Aorta (tissue), 5 donors: ENCODE measurements at places on chromosomes 5 and 9. TPM values are rescaled to one million over a fixed set of nuclear protein-coding genes. Genes with fewer than 3 reads are reported as not detected.

PLPP7 gene
- 6.6 TPM for total RNA-seq

SPATA31A3 gene
- not detected for total RNA-seq

IL17B gene
- 18.0 TPM for total RNA-seq

CRHBP gene
- 3.5 TPM for total RNA-seq

SLC6A19 gene
- 0.12 TPM for total RNA-seq

FGF10 gene
- total RNA-seq = 10.0 TPM

PKD2L2 gene
- total RNA-seq = not detected

DNA sequence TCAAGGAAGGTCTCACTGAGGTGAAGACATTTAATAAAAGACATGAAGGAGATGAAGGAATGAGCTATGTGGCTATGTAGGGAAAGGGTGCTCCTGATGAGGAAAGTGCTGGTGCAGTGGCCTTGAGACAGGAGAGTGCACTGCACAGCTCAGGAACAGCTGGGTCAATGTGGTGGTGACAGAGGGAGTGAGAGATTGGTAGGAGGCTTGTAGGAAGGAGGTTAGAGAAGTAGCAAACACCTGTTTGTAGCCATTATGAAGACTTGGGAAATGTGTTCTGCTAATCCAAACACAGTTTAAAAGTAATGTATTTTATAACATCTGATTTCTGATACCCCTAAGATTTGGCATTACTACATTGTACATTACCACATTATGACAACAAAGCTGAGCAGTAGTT is 115.1 kb upstream of the MTAP start:
- DNase-seq = no peak

- no peak for DNase-seq
Measured at GRCh38 chr9:76316069-76316468, 78.2 kb downstream of the RFK start.

DNA sequence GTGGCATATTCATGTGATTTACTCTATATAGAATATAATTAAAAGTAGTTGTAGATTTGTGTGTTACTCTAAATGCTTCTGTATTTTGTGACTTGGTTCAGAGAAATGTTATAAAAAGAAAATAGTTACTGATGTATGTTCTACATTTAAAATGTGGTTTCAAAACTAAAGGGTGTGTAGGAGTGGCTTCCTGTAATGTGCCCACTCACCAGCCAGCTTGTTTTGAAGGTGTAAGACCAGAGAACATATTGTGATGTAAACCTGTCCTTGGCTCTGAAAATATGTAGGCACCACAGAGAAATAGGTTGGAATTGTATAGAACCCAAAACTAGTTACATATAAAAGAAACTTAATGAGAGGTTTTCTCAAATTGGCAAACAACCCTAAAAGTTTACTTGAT is 51.2 kb upstream of the ARRDC3 start:
- DNase-seq = no peak

DNA sequence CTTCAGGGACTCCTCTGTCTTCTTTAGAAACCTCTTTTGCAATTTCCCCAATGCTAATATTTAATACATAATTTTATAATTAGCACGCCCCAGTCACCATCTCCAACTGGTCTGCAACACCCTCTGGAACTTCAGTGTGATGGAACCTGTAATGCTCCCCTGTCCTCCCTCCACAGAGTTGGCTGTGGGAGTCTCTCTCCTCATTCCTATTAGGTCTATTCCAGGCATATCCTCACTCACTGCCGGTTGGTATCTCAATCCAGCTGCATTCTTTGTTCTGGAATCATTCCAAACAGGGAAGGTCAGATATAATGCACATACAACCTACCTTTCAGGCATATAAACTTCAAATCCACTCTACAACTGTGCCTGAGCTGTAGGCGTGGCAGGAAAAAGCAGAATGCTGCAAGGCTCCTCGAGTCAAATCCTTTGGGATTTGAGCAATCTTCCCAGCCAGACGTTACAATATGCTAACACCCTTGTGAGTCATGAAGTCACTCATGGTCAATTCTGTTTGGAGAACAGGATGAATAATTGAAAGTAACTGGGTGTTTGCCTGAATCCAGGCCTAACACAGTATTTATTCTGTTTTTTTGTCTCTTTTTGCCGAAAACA is 293.8 kb downstream of the CWC27 start:
- peak; percentile 72 for DNase-seq

DNA sequence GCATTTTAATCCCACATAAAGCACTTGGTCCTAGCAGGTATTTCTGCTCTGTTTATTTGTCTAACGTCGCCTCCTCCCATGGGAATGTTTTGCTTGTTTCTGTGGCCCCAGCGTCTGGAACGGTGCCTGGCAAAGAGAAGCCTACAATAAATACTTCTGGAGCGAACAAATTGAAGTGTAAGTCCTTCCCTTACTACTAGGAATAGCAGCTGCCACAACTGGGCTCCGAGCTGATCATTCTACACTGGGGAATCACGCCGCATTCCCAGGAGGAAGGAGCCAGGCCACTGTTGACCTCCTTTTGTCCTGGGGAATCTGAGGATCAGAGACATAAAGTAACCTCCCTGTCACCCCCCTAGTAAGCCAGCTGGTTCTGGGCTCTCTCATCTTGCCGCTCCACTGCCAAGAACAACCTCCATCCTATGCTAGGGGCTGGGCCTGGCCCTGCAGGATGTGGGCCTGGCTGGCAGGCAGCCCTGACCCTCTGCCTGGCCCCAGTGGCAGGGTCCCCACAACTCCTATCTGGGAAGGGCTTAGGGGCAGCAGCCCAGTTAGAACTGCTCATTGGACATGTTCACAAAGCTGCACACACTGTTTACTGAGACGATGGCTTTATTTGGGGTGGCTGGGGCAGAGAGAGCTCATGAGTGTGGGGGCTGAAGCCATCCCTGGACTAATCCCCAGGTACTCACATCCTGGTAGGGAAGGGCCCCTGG is 82.8 kb downstream of the GTF3C4 start:
- peak; percentile 53 for DNase-seq

DNA sequence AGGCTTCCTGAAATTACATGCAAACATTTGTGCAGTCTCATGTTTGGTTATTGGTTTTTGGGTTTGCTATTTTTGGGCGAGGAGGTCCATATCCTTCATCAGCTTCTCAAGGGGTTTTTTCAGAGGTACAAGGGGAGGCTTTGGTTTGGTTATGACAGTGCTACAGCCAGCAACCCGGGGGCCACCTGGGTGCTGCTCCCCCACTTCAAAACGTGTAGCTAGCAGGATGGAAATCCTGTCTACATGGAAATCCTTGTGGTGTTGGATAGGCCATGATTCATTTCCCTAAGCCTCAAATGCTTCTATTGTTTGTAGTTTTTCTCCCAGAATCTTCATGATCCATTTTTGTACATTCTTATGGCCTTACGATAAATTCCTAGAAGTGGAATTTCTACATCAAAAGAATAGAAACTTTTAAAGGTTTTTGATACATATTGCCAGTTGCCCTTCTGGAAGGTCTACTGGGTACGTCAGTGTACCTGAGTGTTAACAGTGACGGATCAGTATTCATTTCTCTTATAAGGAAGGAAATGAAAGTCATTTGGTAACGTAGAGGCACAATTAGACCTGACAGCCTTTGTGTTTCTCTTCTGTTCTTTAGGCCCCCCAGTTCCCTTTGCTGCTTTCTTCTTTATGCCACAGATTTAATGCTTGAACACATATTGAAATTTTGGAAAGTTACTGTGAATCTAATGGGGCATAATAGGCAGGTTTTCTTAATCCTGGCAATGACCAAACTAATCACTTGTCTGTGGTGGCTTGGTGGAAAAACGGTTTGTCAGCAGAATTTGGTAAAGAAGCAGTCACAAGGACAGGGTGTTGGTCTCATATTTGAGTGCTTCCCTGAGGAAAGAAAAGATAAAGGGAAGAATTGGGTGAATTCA is 69.7 kb upstream of the ABL1 start:
- DNase-seq = no peak

DNA sequence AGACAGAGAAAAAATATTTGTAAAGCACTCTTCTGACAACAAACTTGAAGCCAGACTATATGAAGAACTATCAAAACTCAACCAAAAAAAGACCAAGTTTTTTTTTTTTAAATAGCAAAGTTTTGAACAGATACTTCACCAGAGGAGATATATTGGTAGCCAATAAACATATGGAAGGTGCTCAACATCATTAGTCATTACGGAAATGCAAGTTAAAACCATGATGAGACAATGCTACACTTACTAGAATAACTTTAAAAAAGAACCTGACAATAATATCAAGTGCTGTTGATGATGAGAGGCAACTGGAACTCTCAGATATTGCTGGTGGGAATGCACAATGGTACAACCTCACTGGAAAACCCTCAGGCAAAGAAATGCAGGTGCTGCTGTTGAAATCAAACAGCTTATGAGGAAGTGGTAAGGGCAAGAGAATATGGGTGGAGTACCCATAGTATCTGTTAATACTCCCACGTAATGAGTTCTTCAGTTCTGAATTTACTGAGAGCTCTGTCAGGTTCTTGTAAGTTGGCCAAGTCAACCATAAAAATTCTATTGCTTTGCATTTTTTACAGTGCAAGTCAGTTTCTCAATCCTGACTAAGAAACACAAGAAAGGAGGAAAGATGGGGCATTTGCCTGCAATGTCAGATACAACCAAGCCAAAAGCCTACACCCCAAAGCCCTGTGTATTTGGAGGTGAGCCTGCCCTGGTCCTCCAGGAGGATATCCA is 87.3 kb upstream of the GNAQ start:
- DNase-seq = no peak

DNA sequence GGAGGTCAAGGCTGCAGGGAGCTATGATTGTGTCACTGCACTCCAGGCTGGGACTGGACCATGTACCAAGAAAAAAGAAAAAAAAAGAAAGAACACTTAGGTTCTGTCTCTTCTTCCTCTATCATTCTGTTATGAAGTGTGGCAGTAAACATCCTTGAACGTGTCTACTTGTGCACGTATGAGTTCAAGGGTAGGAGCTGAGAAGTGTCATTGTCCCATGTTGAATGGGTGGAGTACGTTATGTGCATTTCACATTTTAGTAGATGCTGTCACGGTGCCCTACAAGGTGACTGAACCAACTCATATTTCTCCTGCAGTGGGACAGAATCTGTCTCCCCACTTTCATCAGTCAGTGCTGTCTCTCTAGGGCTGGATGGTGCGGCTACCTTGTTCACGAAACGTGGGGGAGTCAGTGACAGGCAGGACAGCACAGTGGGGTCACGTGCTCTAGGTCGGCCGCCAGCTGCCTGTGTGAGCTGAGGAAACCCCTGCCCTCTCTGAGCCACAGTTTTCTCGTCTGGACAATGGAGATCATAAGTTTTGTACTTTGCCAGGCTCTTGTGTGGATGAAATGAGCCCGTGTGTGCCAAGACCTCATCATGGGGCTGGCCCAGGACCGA is 47.2 kb downstream of the GTF3C4 start:
- DNase-seq = no peak

GRCh38 chr5:159887050-159887449 is 29.2 kb upstream of the ADRA1B start:
- DNase-seq = no peak

DNA sequence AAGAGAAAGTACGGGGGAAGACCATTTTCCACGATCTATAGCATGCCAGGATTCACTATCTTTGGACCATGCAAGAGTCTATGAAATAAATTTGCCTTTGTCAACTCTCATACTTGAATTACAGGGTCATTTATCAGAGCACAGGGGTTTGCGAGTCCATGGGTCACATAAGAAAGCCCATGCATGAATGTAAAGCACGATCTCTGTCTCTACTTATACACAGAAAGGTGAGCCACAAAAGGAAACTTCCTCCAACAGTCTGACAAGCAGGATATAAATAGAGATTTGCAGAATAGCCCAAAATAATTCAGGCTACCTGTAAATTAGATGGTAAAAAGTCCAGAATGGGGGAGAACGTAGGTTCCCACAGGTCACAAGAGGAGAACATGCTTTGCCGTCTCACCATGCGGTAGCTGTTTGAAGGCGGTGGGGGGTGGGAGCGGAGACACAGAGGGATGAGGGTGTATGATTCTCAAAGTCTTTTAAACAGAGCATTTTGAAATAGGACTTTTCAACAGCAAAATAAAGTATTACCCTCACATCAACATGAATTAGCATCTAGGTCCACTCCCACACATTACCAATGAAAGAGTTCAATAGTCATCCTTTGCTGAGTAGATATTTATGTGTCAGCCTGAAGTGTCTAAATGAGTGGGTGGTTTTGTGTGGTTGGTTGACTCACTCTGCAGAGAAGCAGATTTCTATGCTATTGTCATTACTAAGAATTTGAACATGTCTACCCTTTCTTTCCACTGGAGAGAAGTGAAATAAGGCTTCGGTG is 279.7 kb downstream of the EBF1 start:
- no peak for DNase-seq

DNA sequence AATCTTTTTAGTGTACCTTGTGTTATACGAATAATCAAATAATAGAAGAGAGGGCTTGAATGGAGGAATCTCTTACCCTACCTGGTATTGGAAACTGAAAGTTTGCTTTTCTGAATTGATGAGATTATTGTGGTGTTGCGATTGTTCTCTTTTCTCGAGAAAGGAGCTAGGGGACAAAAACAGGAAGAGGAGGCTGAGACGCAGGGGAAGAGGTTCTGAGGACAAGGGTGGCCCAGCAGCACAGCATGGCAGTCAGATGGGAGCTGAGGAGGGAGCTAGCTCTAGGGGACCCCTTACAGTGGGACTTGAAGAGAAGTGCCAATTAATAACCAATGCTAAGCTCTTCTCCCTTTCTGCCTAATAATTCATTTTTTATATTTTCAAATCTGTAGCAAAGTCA is 183.3 kb upstream of the DMAC1 start:
- no peak for DNase-seq

DNA sequence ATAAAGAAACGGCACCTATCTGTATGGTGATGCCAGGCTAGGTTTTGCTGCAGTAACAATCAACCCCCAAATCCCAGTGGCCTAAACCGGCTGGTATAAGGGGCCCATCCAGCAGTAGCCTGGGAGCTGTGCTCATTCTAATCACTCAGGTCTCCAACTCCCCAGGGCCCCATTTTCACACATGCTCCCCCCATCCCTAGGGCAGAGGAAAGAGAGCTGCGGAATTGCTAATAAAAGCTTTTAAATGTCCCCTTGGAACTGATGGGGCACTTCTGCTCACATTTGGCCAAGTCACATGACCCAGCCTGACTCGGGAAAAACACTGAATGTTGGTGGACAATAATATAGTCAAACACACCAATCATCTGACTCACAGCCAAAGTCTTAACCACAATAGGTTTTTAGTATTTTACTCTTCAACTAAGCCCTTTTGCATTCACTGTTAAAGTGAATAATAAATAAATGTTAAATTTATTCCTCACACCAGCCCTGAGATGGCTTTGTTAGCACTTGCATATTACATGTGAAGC is 1.6 kb downstream of the FBLL1 start:
- DNase-seq = no peak

DNA sequence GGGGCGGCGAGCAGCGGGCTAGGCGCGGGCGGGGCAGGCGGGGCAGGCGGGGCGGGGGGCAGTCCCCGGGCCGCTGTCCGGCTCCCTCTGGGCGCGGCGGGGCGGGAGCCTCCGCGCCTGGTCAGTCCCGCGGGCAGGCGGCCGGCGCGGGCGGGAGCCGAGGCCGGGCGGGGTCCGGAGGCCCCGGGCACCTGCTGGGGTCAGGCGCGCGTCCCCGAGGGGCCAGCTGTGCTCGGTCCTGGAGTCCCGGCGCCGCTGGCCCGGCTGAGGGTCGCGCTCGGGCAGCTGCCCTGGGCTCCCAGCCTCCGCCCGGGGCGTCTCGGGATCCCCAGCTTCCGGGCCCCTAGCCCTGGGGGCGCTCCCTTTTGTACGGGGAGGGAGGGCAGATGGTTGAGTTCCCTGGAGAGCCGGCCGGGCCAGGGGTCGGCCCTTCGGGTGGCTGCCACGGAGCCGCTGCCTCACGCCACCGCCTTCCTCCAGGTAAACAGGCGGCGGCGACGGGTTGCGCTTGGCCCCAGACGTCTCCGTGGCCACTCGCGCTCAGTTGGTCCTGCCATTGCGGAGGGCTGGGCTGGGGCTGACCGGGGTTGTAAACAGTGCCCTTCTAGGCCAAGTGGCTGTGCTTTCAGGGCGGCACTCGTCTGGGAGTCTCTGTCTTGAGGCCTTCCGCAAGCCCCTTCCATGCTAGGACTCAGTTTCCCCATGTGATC is 473 bp downstream of the ZBTB34 start:
- peak; percentile 84 for DNase-seq
